Activated CD4-positive, alpha-beta memory T cell treated with anti-CD3 and anti-CD28 coated beads, Interleukin-2, amount 10 ng/mL, durations not matched to agents 7 days and 5 days (primary cell): ENCODE measurements at places on chromosomes 16 and 17.
A peak's percentile ranks its signal among the peaks of the same experiment; 100 is the strongest.

DNA sequence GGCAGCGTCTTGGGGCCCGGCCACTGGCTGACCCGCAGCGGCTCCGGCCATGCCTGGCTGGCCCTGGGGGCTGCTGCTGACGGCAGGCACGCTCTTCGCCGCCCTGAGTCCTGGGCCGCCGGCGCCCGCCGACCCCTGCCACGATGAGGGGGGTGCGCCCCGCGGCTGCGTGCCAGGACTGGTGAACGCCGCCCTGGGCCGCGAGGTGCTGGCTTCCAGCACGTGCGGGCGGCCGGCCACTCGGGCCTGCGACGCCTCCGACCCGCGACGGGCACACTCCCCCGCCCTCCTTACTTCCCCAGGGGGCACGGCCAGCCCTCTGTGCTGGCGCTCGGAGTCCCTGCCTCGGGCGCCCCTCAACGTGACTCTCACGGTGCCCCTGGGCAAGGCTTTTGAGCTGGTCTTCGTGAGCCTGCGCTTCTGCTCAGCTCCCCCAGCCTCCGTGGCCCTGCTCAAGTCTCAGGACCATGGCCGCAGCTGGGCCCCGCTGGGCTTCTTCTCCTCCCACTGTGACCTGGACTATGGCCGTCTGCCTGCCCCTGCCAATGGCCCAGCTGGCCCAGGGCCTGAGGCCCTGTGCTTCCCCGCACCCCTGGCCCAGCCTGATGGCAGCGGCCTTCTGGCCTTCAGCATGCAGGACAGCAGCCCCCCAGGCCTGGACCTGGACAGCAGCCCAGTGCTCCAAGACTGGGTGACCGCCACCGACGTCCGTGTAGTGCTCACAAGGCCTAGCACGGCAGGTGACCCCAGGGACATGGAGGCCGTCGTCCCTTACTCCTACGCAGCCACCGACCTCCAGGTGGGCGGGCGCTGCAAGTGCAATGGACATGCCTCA lies 773 bp downstream of the NTN3 start:
- DNase-seq = no peak

DNA sequence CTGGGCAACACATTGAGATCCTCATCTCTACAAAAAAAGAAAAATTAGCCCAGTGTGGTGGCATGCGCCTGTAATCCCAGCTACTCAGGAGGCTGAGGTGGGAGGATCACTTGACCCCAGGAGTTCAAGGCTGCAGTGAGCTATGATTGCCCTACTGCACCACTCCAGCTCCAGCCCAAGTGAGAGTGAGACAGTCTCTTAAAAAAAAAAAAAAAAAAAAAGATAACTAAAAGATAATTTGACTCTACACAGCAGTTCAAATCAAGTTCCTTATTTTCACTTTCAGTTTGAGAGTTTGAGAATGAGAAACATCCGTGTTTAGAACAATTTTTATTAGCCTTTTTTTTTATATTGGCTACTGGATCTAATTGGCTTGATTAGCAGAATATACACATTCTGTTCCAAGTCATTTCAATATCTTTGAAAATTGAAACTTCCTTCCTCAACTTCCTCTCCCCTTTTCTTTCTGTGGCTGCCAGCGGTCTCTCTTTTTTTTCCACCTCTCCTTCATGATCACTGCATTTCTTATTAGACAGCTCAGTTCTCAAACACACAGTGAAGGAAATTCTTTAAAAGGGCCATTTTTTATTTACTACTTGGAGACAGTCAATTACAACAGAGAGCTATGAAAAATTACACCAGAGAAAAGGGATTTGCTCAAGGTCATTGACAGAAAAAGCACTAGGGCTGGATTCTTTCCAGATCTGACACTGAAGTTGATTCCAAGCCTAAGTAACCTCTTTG lies 4.5 kb upstream of the ACSF2 start:
- no peak for DNase-seq

DNA sequence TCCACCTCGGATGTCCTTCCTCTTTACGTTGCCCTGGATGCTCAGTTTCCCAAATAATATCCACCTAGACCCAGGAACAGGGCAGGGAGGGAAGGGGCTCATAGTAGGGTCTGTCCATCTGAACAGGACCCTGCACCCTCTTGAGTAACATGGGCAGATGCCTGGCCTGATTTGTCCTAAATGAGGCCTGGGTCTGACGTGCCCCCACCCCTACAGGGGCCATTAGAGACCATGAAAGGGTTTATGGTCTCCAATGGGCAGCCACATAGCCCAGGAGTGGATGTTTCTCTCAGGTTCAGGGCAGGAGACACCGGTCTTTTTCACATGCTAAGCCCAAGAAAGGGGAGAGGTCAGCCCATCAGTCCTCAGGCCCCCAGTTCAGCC lies 6.8 kb downstream of the CACNG1 start:
- DNase-seq = no peak

DNA sequence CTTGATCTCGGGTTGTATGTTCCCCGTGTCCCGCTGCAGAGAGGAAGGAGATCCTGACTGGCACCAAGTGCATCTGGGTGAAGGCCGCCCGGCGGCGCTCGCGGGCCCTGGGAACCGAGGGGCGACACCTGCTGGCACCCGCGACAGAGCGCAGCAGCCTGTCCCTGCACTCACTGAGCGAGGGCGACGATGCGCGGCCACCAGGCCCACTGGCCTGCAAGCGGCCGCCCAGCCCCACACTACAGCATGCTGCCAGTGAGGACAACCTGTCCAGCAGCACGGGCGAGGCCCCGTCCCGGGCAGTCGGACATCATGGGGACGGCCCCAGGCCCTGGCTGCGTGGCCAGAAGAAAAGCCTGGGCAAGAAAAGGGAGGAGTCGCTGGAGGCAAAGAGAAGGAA lies 7.5 kb downstream of the BTBD17 start:
- DNase-seq = peak; percentile 76

- peak; percentile 78 for DNase-seq
Observed at GRCh38 chr16:86664522-86665318, 86.4 kb downstream of the FOXL1 start.

DNA sequence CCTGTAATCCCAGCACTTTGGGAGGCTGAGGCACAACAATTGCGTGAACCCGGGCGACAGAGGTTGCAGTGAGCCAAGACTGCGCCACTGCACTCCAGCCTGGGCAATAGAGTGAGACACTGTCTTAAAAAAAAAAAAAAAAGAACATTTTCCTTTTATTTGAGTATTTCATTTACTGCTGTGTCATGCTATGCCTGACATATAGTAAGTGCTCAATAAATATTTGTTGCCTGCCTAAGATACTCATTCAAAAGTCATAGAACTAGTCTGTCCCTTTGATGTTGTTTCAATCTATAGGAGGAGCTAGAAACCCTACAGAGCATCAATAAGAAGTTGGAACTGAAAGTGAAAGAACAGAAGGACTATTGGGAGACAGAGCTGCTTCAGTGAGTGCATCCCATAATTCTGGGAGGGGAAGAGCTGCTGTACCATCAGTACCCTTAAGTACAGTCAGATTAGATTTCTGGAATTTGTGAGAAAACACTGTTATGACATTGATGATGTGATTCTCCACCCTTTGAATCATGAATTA lies 20.0 kb downstream of the CALCOCO2 start:
- DNase-seq = no peak

- no peak for DNase-seq
Observed at GRCh38 chr17:32281011-32281451, 15.4 kb downstream of the RHBDL3 start.

DNA sequence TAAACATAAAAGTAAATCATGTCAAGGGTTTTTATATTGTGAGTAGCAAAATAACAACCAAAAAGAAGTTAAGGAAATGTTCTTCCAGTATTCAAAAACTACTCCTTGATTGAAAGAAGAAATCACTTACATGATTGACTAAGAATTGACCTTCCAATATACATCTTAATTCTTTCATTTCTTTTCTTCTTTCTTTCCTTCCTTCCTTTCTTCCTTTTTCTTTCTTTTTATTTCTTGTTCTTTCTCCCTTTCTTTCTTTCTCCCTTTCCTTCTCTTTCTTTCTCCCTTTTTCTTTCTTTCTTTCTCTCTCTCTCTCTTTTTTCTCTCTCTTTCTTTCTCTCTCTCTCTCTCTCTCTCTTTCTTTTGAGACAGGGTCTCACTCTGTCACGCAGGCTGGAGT lies 60.7 kb upstream of the SOX9 start:
- DNase-seq = no peak

GRCh38 chr16:29876217-29876593 lies 13.2 kb upstream of the CDIPT start:
- no peak for DNase-seq

DNA sequence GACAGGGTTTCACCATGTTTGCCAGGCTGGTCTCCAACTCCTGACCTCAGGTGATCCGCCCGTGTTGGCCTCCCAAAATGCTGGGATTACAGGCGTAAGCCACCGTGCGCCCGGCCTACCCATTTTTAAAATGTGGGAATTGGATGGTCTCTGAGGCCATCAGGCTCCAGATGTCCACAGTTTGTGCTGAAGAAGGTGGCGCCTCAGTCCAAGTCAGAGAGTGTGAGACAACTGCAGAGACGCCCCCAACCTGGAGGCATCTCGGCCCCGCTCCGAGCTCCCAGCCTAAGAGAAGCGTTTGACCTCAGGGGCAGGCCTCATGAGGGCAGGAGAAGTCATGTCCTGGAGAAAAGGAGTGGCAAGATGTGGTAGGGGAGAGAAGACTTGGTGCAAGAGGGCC lies 146.5 kb downstream of the MRM1 start:
- no peak for DNase-seq

DNA sequence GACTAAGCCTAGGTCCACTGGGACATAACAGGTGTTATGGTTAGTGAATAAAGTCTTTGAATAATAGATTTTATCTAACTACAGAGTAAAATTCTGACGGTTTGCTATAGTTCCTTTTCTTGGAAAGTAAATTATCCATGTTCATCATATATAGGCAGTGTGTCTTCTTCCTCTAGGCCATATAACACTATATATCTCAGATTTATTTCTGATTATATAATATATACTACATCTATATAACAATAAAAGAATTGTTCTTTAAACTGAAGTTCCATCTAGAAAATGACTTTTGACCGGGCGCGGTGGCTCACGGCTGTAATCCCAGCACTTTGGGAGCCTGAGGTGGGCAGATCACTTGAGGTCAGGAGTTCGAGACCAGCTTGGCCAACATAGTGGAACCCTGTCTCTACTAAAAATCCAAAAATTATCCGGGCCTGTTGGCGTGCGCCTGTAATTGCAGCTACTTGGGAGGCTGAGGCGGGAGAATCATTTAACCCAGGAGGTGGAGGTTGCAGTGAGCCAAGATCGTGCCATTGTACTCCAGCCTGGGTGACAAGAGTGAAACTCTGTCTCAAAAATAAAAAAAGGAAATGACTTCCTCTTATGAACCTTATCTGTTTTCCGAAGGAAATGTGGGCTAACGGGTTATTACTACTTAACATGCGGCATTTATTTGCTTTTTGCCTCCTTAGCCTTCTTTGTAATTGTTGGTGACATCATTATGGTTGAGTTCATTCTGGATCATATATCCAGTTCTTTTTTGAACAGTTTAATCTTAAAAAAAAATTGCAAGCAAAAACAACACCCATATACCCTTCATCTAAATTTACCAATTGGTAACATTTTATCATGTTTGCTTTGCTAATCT lies 29.2 kb downstream of the NOL11 start:
- no peak for DNase-seq

- no peak for DNase-seq
Observed at GRCh38 chr16:48971571-48972077, 310.0 kb downstream of the CBLN1 start.

- no peak for DNase-seq
Observed at GRCh38 chr16:76634847-76635697, 357.9 kb downstream of the CNTNAP4 start.

- DNase-seq = peak; percentile 47
Observed at GRCh38 chr16:2514333-2515179, 804 bp downstream of the ATP6V0C start.

GRCh38 chr16:28069971-28070794 lies 6.7 kb upstream of the GSG1L start:
- no peak for DNase-seq

DNA sequence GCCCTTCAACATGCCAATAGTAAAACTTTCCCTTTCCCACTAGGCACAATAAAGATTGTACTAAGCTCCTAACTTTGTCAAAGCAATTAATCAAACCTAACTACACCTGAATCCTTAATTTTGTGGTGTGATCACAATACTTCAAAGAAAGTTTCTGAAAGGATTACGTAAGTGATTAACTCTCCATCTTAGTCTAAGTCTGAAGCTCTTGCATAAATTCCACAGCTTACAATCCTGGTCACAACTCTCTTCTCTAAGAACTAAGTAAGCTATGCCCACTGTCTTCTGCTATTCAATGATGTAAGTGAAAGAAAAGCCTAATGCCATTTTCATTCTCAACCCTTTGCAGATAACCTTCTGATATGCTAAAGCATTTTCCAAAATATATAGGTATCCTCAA lies 15.4 kb downstream of the SIAH1 start:
- DNase-seq = no peak

DNA sequence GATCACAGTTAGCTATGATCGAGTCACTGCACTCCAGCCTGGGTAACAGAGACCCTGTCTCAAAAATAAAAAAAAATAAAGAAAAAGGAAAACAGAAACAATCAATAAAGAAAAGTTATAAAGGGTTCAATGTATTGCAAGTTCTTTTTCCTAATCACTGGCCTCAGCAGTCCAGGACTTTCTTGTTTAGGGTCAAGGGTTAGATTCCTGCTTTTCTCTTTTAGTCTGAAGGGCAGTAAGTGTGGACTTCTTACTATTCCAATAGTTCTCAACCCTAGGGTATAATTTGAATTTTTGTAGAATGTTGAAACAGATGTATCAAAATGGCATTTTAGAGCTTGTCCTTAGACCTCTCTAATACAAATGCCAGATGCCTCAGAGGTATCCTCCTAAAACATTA lies 27.3 kb downstream of the SMYD4 start:
- no peak for DNase-seq

DNA sequence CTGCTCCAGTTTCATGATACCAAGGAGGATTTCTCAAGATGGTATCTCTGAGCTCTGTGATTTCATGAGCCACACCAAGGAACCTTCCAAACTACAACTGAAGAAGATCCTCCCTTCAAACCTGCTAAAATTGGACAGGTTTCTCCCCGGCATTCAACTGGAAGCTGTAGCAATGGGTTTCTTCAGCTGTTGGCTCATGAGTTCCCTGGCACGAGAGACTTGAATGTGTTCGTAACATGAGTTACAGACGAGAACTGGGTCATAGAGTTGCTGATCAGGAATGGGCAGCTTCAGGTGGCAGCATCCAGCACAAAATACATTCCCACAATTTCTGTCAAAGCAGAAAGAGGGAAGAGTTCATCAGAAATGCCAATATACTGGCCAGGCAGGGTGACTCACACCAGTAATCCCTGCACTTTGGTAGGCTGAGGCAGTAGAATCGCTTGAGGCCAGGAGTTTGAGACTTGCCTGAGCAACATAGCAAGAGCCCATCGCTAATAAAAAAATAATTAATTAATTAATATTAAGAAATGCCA lies 3.4 kb upstream of the HSF5 start:
- DNase-seq = no peak
